ENCODE measurements at places on chromosomes 16 and 17.

DNA sequence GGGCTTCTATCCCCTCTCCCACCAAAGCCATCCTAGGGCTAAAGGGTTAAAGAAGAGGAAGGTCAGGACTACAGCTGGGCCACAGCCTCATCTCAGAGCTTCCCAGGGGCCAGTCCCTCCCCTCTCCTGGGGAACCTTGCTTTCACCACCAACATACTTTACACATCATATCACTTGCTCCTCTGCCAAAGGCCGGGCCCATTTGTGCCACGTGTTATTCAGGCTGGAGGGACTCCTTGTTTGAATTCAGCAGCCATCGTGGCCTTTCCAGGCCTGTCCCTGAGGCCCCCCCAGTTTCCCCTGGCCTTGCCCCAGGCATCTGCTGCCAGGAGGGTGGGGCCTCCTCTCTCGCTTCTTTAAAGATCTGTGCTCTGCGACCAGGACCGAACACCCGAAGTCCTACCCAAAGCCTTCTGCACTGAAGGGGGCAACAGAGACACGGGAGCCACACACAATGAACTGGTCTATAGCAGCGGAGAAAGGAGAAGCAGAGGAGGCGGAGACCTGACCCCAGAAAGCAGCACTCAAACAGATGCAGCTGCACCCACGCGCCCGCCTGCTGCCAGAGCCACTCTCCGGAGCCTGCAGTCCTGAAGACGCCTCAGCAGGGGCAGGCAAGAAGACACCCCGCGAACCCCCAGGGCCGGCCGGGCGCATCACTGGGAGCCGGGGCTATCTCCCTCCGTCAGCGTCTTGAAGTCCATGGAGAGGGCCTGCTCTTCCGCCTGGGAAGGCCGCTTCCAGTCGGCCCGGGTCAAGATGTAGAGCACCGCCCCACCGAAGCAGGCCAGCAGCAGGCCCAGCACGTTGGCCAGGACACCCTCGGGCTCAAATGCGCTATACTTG is 12.1 kb downstream of the CYB561 start:
- no peak for DNase-seq

- no peak for DNase-seq
Observed at GRCh38 chr16:85584819-85585282, 28.3 kb upstream of the GSE1 start.

GRCh38 chr17:81959362-81960129 is 1.4 kb downstream of the NOTUM start:
- peak; percentile 56 for DNase-seq

- DNase-seq, result no peak
Observed at GRCh38 chr17:18035704-18036103, 3.3 kb downstream of the ATPAF2 start.

- DNase-seq, result no peak
Observed at GRCh38 chr16:87161822-87162676, 155.1 kb downstream of the C16orf95 start.

- no peak for DNase-seq
Observed at GRCh38 chr17:50205111-50205962, 3.9 kb upstream of the COL1A1 start.

DNA sequence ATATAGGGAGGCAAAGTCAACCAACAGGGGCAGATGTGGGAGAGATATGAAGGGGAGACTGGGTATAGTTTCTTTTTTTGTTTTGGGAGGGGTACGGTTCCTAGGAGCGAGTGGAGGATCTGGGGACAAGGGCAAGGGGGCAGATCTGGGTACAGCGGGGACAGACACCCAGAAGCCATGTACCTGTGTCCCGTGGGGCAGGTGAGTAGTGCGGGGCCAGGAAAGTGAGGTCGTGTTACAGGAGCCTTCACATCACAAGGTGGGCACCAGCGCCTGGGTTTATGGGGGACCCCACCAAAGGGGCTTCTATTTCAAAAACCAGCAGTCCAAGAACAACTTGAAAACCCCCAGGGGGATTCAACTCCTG is 11.5 kb downstream of the LITAF start:
- no peak for DNase-seq

GRCh38 chr16:11162586-11163268 is 93.3 kb downstream of the SOCS1 start:
- DNase-seq, result no peak

DNA sequence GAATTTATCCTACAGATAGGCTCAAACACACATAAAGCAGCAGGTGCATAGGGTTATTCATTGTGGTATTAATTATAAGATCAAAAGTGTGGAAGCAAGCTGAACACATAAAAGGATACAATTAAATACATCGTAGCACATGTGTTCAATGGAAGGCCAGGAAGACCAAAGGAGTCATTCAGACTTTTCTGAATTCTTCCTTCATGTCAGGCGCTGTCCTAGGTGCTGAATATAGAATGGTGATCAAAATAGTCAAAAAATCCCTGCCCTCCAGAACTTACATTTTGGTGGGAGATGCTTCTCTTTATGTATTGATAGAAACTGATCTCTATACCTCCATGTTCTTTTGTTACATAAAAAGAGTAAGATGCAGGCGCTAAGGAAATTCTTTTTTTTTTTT is 439.0 kb upstream of the ASIC2 start:
- no peak for DNase-seq

DNA sequence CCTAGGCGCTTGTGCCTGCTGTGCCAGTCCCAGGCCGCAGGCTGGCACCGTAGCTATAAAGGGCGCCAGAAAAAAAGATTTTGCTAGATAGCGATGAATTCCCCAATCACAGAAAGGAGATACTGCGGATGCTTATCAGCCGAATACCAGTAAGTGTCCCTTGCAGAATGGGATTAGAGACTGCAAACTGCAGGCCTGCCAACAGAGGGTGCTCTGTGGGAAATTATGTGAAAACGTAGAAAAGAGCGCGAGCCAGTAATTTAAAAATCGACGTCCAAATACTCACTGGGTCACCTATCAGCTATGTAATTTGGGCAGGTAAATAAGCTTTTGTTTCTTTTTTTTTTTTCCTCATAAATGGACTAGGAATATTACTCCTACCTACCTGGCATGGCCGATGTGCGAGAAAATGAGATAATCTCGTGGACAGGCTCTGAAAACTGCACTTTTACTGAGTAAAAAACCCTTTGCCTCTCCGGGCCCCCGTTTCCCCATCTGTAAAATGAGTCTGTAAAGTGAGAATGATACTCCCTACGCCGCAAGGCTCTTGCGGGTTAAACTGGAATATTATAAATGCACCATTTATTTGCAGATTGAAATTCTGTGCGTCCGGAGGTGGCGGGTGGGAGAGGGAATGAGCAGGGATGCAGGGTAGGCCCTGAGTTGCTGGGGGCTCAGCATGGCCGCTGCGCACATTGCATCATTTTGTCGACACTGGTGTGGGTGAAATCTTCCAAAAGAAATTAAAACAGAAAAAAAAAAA is 1.2 kb upstream of the COG1 start:
- DNase-seq, result peak; percentile 37

DNA sequence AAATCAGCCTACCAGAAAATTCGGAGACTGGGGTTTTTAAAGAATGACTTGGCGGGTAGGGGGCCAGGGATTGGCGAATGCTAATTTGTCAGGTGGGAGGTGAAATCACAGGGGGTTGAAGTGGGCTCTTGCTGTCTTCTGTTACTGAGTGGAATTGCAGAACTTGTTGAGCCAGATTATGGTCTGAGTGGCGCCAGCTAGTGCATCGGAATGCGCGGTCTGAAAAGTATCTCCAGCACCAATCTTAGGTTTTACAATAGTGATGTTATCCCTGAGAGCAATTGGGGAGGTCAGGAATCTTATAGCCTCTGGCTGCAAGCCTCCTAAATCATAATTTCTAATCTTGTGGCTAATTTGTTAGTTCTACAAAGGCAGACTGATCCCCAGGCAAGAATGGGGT is 762 bp upstream of the RBL2 start:
- DNase-seq, result no peak

DNA sequence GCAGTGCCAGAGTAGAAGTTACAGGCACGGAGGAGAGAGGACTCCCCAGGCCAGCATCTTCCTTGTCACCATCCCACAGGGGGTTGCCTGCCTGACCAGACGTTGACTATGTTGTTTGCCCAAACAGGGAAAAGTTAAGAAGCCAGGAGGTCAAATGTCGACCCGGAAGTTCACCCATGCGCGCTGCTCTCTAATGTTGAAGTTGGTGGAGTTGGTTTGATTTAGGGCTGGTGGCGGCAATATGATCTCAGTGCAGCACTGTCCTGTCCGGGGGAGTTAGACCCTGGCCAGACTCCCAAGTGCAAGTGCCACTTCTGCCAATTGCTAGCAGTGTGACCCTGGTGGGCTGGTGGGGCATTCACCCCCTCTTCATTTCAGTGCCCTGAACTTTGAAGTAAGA is 30.4 kb downstream of the RGS9 start:
- no peak for DNase-seq

DNA sequence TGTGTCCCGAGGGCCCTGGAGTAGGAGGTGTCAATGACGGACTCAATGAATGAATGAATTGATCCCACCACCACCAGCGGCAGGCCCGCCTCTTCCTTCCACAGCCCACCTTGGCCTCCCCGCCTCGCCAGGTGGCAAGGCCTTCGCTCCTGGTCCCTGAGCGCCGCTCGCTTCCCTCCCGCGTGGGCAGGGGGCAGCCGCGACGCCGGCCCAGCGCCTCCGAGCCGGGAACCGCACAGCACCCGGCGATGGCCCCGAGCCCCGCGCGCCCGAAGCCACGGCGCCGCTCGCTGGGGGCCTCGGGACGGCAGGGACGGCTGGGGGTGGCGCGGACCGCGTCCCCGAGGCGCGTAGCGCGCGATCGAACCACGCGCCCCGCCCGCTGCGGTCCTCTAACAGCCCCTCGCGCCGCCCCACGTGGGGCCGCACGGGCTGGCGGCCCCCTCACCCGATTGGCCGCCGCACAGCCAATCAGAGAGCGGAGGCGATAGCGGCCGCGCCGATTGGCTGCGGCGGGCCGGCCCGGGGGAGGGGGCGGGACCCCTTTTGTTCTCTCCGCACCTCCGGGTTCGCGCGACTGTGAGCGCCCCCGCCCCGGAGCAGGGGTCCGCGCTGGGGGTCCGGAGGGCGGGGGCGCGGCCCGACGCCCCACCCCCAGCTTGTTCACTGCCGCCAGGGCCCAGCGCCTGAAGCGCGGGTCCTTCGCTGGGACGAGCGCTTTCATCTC is 31.4 kb downstream of the ACTG1 start:
- DNase-seq, result peak; percentile 11

GRCh38 chr17:72600934-72601333 is 480.1 kb downstream of the SOX9 start:
- no peak for DNase-seq

DNA sequence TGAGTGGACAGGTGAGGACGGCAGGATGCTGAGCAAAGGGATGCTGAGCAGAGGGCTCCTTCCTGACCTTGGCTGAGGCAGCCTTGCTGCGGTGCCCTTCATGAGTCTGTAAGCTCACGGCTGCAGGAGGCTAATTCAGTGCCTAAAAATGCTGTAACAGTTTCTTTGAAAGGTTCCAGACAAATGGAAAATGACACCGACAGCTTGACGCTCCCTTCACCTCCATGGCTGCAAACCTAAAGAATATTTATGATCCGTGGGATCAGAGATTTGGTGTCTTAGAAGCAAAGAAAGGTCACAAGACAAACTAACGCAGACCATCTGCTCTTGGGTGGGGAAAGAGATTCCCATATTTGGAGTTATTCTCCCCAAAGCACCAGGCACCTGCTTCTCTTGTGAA is 28.0 kb downstream of the TOM1L2 start:
- DNase-seq, result no peak

DNA sequence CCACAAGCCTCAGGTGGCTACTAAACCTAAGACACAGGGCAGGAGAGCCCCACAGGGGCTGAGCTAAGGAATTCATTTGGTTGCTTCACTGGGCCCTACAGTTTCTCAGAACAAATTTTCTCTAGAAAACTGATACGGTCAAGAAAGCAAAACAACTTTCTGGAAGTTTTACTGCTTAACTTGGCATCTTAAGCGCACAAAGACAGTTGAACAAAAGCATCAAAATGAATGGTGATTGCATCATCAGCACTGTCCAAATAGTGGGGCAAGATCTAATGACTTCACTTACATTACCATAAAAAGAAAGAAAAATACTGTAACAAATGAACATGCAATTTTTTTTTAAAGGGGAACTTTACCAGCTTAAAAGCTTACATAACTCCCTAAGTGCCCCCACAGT is 47.6 kb downstream of the XPO6 start:
- no peak for DNase-seq

GRCh38 chr17:17987901-17988300 is 15.2 kb downstream of the DRC3 start:
- no peak for DNase-seq

DNA sequence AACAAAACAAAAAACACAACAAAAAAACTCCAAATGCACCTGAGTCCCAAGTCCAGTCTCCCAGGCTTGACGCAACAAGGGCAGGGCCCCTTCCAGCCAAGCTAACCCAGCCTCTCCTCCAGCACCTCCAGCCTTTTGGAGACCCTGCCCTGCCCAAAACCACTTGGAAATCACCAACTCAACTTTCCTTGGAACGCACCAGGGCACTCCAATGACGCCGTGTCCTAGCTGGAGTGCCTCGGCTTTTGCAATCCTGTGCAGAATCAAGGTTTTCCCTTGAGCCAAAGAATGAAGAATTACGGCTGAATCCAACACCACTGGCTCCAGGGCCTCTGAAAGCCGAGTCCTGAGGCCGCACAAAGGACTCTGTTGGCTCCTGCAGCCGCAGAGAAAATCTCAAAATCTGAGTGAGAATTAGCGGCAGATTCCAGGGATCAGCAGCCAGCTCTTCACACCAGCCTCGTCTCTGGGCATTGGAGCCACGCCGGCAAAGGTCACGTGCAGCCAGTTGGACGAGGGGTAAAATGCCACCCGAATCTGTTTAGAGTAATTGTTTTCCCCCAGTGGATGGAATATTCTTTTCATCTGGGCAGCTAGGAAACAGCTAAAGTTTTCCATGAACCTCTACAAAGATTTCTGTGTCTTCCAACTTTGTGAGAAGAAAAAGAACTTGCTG is 9.7 kb upstream of the BAIAP2 start:
- DNase-seq, result no peak

GRCh38 chr17:50956750-50957523 is 90.8 kb upstream of the TOB1 start:
- DNase-seq, result peak; percentile 23

DNA sequence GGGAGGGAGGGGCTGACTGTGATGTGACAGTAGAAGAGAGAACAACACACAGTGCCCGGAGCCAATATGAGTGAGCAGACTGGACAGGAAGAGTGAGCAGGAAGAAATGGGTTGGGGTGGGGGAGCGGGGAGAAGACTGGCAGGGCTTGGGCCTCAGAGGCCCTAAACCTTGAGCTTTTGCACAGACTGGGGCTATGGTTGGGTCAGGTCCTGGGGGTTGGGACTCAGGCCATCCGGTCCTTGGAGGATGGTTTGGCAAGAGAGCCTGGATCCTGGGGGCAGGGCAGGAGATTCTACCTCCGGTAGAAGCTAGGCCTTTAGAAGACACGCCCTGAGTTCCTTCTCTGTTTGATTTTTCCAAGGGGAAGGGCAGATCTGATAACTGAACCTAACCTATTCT is 1.1 kb downstream of the CAMTA2 start:
- no peak for DNase-seq
